ENCODE measurements at places on chromosomes 1 and 21.

GRCh38 chr1:154703170-154703569, 95.2 kb upstream of the ADAR start:
- DNase-seq, result no peak

DNA sequence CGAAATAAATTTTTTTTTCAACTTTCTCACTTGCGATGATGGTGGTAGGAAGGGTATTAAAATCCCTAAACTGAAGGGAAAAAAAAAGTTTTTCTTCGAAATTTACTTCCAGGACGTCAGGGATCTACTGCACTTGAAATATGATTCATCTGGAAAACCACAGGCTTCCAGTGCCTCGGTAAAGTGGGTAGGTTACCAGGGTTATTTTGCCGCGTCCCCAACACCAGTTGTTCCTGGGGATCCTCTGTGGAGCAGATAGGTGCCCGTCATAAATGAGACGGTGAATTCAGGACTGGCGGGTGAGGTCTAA, 773 bp downstream of the RABIF start:
- DNase-seq, result no peak

DNA sequence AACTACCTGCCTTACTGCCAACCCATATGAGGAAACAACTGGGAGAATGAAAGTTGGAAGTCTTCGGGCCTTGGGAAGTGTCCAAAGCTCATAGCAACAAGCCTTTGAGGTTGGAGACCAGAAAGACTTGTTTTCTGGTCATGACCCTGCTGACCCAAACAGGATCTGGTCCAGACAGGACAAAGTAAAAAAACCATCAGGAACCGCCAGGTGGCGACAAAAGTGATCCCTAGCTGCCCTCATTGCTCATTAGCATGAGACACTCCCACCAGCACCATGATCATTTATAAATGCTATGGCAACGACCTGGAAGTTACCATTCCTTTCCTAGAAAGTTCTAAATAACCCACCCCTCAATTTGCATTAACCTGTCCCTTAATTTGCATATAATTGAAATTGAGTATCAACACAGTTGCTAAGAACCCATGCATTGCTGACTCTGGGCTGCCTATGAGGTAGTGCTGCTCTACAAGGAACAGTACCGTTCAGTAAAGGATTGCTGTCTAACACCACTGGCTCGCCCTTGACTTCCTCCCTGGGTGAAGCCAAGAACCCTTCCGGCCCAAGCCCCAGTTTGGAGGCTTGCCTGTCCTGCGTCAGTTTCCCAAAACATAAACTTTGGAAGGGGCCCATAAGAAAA, 89.0 kb downstream of the URB2 start:
- peak; percentile 43 for DNase-seq

DNA sequence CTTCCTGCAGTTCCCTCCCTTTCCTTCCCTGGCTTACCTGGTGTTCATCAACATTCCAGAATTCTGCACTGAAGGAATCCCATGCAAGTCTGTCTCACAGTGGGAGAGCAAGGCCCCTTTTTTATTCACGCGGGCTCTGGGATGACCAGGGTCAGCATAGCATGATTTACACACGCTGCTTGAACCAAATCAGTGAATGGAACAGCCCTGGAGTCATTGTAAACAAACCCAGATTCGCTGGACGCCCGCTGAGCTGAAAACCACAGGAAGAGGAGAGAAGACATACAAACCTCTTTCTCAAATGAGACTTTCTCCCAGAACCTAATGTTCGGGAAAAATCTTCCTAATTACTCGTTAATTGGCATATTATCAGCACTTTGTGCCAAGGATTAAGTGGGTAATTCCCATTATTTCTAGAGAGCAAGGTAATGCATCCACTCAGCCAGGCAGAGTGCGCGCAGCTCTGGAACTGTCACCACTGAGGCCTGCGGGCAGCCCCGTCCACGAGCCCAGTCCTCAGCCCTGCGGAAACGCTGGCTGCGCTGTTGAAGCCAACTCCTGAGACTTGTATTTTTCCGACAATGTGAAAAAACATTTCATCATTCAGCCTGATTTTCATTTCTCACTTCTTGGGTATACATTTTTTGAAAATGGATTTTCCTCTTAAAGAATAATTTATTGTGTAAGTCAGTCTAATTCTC, 140.0 kb downstream of the ETS2 start:
- no peak for DNase-seq

DNA sequence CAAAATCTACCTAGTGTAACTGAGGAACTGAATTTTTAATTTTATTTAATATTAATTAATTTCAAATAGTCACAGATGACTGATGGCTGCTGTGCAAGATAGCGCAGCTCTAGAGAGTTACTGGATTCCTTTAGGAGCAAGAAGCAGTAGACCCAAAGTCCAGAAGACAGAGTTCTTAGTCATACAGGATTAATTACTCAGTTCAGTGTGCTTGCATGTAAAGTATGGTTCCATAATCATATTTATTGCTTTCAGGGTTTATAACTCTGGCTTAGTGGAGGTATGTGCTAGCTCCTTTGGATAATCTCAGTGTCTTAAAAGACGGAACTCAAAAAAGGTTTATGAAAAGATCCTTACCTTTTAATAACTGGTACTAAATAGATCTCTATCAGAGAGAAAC, 17.4 kb downstream of the CEPT1 start:
- no peak for DNase-seq

GRCh38 chr1:94819238-94819944, 766 bp upstream of the SLC44A3 start:
- no peak for DNase-seq

GRCh38 chr1:54227091-54227602, 27.2 kb downstream of the MRPL37 start:
- no peak for DNase-seq

- DNase-seq, result no peak
Observed at GRCh38 chr1:1058088-1058905, 15.8 kb downstream of the RNF223 start.

DNA sequence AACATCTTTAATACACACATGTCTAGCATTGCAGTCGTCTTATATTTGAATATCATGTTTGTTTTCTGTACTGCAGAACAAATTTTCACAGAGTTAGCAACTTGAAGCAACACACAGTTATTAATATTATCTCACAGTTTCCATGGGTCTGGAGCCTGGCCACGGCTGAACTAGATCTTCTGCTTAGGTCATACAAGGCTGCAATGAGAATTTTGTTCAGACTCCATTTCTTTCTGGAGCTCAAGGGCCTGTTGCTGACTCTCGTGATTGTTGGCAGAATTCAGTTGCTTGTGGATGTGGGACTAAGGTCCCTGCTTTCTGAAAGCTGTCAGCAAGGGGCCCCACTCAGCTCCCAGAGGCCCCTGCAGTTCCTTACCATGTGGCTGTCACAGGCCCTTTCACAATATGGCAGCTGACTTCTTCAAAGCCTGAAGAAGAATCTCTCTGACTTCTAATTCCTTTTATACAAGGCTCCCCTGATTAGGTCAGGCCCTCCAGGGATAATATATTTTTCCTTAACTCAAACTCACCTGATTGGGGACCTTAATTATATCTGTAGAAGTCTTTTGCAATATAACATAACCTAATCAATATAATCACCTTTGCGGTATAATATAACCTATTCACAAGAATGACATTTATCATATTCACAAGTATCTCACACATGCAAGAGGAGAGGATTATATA, 296.3 kb downstream of the NFIA start:
- no peak for DNase-seq

GRCh38 chr21:14683063-14683462, 136.9 kb upstream of the SAMSN1 start:
- DNase-seq, result no peak

DNA sequence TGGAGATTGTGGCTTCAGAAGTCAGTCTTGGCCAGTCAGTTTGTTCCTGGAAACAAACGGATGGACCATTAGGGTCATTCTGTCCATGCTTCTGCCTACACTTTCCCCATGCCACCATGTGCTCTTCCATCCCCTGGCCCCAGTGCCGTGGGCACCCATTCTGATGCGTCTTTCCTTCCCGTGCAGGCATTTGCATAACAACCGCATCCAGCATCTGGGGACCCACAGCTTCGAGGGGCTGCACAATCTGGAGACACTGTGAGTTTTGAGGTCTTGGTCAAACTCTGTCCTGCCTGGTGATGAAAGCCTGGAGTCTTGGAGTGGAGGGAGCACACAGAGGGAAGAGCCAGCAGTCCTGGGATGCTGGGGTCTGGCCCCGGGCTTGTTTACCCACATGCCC, 61.1 kb downstream of the UBE2T start:
- no peak for DNase-seq

DNA sequence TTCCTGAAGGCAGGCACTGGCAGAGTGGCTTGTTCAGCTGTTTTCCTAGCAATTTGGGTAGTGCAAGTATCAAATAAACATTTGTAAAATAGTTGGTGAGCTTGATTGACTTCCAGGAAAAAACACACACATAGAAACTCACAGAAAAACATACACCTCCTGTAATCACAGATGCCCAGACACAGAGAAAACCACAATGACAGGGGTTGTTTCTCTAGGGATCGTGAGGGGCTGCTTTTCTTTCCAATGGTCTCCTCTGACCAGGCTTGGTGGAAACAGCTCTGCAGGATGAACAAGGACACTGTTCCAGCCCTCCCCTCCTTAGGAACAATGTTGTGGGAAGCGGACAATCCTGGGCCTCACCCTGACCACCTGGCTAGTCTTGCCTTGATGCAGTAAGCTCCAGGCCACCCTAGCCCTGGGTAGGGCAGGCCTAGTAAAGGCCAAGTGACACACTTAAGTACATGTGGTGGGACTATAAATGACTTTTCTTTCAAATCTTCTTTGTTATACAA, 142.5 kb upstream of the HMGB4 start:
- no peak for DNase-seq

DNA sequence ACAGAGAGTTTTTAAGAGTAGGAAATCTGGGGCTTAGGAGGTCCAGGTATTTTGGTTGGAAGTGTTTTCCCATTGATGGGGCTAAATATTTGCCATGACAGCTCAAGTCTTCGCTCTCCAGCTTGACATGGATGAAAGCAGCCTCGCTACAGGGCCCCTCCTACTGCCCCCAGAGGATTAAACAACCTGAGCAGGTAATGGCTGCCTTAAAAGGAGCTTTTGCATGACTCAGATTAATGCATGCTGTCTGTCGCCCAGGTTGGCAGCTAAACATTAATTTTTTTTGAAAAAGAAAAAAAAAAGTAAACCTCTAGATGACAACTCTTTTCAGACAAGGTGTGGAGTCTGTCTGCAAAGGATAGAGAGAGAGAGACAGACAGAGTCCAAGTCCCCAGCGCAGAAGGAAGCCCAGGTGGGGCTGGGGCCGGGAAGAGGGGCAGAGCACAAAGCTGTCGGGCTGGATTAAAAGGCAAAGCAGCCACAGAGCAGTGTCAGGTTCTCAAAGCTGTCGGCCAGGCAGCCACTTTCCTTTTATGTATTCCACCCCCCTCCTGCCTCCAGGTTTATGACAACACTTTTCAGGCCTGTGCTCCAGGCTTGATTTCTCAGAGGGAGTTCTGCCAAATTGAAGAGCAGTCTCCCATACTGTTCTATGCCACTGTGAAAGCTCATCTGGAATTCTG, 127.9 kb downstream of the CLIC6 start:
- DNase-seq, result no peak

GRCh38 chr1:58769809-58770320, 14.0 kb downstream of the JUN start:
- no peak for DNase-seq

GRCh38 chr1:204321665-204322064, 38.1 kb downstream of the PLEKHA6 start:
- DNase-seq, result no peak

- no peak for DNase-seq
Observed at GRCh38 chr1:48000883-48001282, 3.7 kb upstream of the TRABD2B start.

DNA sequence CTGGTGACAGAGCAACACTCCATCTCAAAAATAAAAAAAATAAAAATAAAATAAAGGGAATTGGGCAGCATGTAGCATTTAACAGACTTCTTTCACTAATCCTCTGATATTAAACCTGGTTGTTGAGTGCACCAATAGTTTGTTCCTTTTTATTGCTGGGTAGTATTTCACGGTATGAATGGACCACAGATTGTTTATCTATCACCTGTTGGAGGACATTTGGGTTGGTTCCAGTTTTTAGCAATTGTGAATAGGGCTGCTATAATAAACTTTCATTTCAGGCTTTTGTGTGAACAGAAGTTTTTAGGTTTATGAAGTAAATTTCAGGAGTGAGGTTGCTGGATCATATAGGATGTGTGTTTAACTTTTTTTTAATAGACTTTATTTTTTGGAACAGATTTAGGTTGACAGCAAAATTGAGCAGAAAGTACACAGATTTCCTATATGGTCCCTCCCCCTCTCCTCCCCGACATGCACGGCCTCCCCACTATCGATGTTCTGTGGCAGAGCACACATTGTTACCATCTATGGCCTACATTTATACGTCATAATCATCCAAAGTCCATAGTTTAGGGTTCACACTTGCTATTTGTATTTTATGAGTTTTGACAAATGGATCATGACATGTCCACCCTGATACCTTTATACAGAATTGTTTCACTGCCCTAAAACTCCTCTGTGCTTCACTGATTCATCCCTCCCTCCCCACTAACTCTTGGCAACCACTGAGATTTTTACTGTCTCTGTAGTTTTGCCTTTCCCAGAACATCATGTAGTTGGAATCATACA, 66.1 kb upstream of the TMPRSS2 start:
- no peak for DNase-seq

GRCh38 chr1:46084553-46085451, 47.6 kb downstream of the PIK3R3 start:
- no peak for DNase-seq
